ENCODE measurements at places on chromosomes 2 and 18.
A peak's percentile ranks its signal among the peaks of the same experiment; 100 is the strongest.

DNA sequence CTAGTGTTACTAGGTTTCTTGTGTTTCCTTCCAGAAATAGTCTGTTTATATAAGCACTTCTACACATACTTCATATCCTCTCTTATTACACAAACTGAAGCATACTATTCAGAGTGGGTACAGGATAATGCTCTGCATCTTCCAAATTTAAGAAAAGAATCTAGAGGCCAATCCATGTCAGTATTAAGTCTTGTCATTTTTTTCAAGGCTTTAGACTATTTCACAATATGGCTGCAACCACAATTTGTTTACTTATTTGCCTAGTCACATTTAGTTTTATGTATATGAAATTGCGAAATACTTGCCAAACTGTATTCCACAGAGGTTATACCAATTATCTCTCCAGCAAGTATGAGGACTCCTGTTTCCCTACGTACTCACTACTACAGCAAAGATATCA, 27.9 kb downstream of the IWS1 start:
- no peak overlapping the region for H3K4me3 ChIP-seq
- no peak for DNase-seq
- peaks cover 22% of the 10 kb centered on the region for H3K36me3 ChIP-seq
- no peaks in the 10 kb centered on the region for H3K4me1 ChIP-seq

DNA sequence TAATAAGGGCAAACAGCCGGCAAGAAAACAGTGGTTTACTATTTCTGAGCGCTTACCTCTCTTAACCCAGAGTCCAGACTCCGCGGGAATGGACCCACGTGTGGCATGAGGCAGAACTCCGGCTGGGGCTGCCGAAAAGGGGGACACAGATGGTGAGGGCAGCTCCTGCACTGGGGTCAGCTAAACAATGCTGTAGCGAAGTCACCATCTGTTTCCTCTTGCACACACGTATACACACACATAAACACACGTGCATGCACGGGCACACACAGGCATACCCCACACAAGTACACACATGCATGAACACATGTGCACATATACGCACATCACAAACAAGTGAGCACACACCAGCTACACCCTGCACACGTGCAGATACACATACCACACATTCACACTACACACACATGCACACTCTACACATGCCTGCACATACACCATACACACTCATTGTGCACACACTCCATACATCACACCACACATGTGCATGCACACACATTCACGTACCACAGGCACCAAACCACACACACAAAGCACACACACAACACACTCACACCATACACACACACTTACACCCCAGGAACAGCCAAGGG, 105.9 kb upstream of the ID2 start:
- H3K4me1 ChIP-seq = peaks cover 41% of the 10 kb centered on the region
- no peak overlapping the region for H3K4me3 ChIP-seq
- peak overlapping the region; percentile 89 for H3K27ac ChIP-seq
- no peaks in the 10 kb centered on the region for H3K27me3 ChIP-seq
- H3K36me3 ChIP-seq = no peaks in the 10 kb centered on the region

GRCh38 chr18:48973731-48974130, 23.0 kb upstream of the SMAD7 start:
- H3K4me1 ChIP-seq = peaks cover 21% of the 10 kb centered on the region
- no peaks in the 10 kb centered on the region for H3K36me3 ChIP-seq
- H3K27me3 ChIP-seq = peaks cover 67% of the 10 kb centered on the region
- peak overlapping the region; percentile 59 for H3K4me3 ChIP-seq

DNA sequence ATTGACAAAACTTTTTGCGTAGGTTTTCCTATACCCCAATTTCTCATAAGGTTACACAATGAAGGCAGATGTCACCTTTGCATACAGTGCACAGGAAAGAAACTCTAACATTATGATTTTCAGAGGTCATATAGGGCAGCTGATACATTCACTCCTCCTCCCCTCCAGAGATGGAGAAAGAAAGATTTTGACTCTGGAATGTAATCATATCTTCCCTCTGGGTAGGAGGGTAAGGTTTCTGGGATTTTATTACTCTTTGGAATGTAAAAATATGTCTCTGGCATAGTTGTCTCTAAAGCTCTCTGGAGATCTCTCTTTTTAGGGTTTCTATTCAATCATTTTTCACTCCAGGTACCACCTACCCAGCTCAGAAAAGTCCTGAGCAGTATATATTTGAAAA, 398.3 kb downstream of the GPD2 start:
- H3K4me1 ChIP-seq = no peaks in the 10 kb centered on the region
- no peak overlapping the region for H3K27ac ChIP-seq
- H3K27me3 ChIP-seq = no peaks in the 10 kb centered on the region
- H3K36me3 ChIP-seq = no peaks in the 10 kb centered on the region
- H3K4me3 ChIP-seq = no peak overlapping the region

DNA sequence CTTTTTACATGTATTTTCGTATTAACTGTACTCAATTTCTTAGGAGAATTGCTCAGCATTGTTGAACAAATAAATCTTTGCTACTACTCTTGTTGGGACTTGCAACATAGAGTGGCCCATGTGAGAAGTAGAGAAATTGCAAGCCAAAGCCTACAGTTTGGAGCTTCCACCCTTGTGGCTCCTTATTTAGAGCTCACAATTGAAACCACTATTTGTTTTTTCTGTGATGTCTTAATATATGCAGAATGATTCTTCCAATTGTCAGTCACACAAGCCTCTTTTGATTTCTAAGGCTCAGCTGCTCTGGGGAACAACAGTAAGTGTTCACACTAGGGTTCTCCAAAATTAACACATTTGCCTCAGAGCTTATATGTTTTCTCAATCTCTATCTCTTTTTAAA, 60.2 kb upstream of the GALNT13 start:
- H3K4me1 ChIP-seq = no peaks in the 10 kb centered on the region
- H3K4me3 ChIP-seq = no peak overlapping the region
- H3K27ac ChIP-seq = no peak overlapping the region
- H3K27me3 ChIP-seq = no peaks in the 10 kb centered on the region

DNA sequence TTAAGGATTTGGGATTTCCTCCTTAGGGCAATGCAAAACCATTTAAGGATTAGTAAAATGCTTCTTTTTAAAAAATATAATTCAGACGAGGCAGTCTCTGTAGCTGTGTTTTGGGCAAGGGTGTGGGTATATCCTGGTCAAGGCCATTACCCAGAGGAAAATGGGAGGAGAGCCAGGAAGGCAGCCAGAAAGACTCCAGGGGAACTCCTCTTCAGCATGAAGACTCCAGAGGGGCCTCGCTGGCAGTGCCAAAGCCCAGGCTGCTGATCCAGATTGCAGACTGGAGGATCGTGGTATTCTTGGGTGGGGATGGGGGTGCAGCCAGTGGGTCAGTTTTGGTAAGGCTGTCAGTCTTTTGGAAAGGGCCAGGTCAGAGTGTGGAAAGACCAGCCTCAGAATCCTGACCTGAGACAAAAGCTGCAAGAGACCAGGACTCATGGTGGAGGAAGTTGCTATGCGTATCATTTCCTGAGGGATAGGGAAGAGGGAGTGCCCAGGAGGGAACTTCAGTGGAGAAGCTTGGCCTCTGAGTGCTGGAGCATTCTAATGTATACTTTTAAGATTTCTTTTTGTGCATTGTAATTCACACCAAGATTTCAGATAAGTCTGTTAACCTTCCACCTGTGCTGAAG, 20.9 kb upstream of the RAB11FIP5 start:
- DNase-seq = no peak
- no peak overlapping the region for H3K4me3 ChIP-seq
- H3K4me1 ChIP-seq = no peaks in the 10 kb centered on the region

- H3K36me3 ChIP-seq = no peaks in the 10 kb centered on the region
- DNase-seq = no peak
- H3K4me3 ChIP-seq = no peak overlapping the region
- no peak overlapping the region for H3K27ac ChIP-seq
- H3K27me3 ChIP-seq = no peaks in the 10 kb centered on the region
These were observed 4.7 kb upstream of the ESCO1 start for GRCh38 chr18:21605213-21605612.

GRCh38 chr2:66306483-66306882, 128.4 kb upstream of the MEIS1 start:
- no peak overlapping the region for H3K4me3 ChIP-seq
- peaks cover 24% of the 10 kb centered on the region for H3K4me1 ChIP-seq
- H3K27ac ChIP-seq = no peak overlapping the region
- H3K36me3 ChIP-seq = peaks cover 5% of the 10 kb centered on the region
- H3K27me3 ChIP-seq = no peaks in the 10 kb centered on the region

- H3K27ac ChIP-seq = peak overlapping the region; percentile 85
- H3K36me3 ChIP-seq = no peaks in the 10 kb centered on the region
- no peaks in the 10 kb centered on the region for H3K27me3 ChIP-seq
- peaks cover 56% of the 10 kb centered on the region for H3K4me1 ChIP-seq
These were observed 83.8 kb downstream of the MAP4K4 start for GRCh38 chr2:101781326-101781725.

DNA sequence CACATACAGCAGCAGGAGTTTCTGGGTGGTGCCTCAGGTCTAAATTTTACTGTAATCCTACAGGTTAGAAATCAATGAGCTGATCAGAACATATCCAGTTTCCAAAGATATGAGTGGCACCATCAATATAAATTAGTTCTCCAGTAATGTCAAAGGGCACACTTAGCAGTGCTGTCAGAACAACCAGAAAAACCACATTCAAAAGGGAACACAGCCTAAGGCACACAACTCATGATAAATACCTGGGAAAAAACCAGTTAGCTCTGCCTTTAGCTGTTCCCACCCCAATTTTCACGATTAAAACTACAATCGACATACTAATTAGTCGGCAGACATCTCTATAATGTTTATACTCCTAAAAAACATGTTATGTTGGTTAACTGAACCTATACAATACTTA, 31.5 kb downstream of the ATP8B1 start:
- no peak overlapping the region for H3K4me3 ChIP-seq
- no peaks in the 10 kb centered on the region for H3K36me3 ChIP-seq
- no peaks in the 10 kb centered on the region for H3K27me3 ChIP-seq
- DNase-seq = no peak

GRCh38 chr2:215486291-215487001, 50.6 kb upstream of the FN1 start:
- H3K4me3 ChIP-seq = no peak overlapping the region
- no peak overlapping the region for H3K27ac ChIP-seq
- DNase-seq = no peak
- no peaks in the 10 kb centered on the region for H3K36me3 ChIP-seq
- no peaks in the 10 kb centered on the region for H3K27me3 ChIP-seq

DNA sequence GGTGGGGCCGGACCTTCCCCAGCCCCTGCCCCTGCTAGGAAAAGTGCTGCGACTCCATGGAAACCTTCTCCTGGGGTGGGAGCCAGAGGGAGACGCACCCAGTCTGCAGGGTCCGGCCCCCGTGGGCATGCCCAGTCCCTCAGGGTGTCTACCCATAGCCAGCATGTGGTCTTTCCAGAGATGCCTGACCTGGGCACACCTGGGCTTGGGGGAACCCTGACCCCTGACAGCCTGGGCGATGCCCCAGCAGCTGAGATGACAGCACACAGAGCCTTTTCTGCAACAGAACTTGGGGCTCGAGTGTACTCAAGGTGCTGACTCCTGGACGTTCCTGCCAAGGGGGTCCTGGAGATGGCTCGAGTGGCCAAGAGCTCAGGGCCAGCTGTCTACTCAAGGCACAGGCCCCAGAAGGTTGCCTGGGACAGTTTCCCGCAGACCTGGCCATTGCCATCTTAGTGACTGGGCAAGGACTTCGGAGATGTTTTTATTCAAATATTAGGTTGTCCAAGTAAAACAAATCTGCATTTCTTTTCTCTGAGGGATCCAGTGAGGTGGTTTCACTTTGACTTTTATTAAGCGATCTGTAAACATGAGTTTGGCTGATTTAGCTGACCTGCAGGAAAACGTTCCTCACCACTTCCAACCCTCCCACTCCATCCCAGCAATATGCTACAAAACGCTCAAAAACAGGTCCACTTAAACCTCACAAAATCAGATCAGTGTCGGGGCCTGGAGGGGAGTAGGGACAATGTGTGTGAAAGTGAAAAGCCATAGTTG, 228.0 kb downstream of the EIPR1 start:
- no peaks in the 10 kb centered on the region for H3K27me3 ChIP-seq
- no peak overlapping the region for H3K4me3 ChIP-seq
- peaks cover 15% of the 10 kb centered on the region for H3K4me1 ChIP-seq
- H3K36me3 ChIP-seq = peaks cover 12% of the 10 kb centered on the region
- H3K27ac ChIP-seq = no peak overlapping the region
- no peak for DNase-seq

DNA sequence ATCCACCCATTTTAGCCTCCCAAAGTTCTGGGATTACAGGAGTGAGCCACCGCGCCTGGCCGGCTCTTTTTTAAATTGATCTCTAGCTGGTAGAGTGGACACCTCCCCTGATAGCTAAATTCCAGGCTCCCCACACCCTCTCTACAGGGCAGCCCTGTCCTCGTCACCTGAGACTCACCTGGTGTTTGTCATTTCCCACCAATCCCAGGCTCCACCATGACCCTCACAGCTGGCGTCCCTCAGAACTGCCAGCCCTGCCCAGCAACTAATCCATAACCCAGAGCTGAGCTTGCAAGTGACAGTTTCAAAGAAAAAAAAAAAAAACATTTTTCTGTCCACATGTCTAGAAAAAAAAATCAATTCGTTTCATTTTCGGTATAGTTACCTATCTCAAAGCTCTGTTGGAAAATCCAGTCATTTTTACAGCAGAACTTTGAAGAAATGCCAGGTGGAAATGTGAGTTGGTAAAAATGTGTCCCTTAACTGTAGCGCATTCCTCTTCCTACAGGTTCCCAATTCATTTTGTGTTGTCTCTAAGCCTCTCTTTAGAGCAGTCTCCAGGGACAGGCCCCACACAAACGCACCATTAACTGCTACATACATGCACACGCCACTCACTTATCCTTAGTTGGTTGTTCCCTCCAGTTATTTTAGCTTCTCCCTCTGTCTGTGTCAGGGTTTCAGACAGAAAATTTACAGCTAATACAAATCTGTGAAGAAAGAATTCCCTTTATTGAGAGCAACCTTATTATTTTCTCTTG, 294.7 kb downstream of the FBXO15 start:
- no peaks in the 10 kb centered on the region for H3K36me3 ChIP-seq
- peak overlapping the region; percentile 28 for H3K27ac ChIP-seq
- no peak for DNase-seq
- no peaks in the 10 kb centered on the region for H3K4me1 ChIP-seq
- H3K27me3 ChIP-seq = no peaks in the 10 kb centered on the region

DNA sequence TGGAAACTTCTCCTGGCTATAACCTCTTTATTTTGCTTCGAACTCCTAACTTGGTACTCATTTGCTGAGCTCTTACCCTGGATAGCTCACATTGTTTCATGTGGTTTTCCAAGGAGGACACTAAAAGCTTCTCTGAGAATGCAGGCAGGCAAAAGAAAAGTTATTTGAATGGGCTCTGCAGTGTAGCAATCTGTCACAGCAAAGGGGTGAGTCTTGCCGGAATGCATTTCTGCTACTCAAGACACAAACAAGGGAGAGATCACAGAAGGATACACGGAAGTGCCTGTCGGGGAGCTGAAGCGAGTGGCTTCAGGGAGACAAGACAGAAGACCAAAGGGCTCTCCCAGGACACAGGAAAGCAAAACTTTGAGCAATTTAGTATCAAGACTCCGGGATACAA, 265.4 kb downstream of the SS18 start:
- no peak overlapping the region for H3K27ac ChIP-seq
- no peaks in the 10 kb centered on the region for H3K27me3 ChIP-seq
- H3K4me1 ChIP-seq = peaks cover 48% of the 10 kb centered on the region
- H3K4me3 ChIP-seq = no peak overlapping the region

GRCh38 chr18:49151482-49151881, 200.7 kb upstream of the SMAD7 start:
- no peak for DNase-seq
- H3K4me1 ChIP-seq = no peaks in the 10 kb centered on the region
- no peak overlapping the region for H3K4me3 ChIP-seq
- peaks cover 11% of the 10 kb centered on the region for H3K36me3 ChIP-seq

Measured in neural crest cell (in vitro differentiated cells).